Activated T-helper 2 cell treated with anti-CD3 and anti-CD28 coated beads, Interferon-gamma antibody, Interleukin-2, Interleukin-4, amounts not matched to agents 10 μg/mL and 5 μg/mL and 100 μg/mL, durations not matched to agents 14 hours and 24 hours and 36 hours (primary cell): ENCODE measurements at places on chromosomes 12 and 14. TPM values are rescaled to one million over a fixed set of nuclear protein-coding genes. Genes with fewer than 3 reads are reported as not detected.

DNA sequence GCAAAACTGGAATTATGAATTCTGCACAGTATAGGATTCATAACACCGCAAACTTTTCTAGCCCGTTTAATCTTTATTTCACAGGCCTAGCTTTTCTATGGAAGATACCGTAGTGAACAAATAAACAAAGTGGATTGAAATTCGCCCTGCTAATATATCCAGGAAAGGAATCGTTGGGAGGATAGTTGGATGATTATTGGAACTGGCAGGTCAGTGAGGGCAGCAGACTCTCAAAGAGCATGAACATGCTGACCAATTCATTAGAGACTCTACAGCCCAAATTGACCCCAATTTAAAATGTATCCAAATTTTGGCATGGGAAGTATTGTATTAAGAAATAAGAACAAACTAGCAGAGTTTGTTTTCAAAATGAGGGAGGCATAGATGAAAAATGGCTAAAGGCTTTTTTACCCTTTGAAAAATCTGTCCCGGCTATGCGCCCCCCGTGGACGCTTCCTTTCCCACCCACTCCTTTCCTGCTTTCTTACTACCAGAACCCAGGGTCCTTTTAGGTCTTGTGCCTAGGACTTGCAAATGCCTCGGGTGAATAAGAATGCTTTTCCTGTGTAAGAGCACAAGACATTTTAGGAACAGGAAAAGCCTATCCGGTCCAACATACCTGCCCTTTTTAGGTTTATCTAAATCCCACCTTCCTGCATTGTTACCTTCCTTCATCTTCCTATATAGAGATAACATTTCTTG is 84.6 kb upstream of the PTPRB start:
- no peak for DNase-seq

DNA sequence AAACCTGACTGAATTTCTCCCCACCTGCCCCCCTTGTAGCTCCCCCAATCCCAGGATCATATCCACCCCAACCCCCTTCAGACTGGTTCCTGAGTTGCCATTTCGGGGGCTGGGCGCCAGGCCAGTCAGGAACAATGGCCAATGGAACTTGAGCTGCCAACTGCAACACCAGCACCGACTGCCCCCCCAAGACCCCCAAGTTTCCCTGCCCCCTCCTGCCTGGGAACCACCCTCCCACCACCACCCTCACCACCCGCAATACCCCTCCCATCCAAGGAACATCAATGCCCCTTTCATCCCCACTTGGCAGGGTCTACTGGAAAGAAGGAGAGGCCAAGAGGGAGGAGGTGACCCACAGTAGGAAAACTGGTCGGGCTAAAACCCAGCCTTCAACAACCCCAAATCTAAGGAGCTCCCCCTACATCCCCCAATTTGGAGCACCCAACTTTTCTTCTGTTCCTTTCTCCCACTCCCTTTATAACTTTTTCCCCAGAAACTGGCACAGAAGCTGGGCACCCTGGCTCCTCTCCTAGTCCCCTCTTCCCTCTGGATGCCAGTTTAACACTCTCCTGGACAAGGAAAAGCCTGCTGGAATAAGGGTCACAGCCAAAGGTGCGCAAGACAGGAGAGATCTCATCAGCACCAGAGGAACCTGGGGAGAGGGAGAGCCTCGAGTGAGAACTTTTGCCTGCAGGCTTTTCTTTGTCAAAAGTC is 1.6 kb upstream of the NDRG2 start:
- DNase-seq: no peak

DNA sequence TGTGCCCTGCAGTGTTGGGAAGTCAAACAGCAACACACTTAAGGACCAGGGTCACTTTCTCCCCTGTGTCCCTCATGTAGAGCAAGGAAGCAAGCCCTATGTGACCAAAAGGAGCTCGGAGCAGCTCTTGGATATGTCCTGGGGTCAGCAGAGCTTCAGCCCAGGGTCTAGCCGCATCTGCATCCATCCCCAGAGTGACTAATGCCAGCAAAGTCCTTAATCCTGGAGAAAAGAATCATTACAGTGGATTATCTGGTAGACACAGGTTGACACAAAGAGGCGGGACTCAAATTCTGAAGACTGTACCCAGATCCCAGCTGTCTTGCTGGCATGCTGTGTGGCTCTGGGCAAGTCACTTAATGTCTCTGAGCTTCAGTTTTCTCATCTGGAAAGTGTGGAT is 239.1 kb upstream of the PWP1 start:
- DNase-seq: no peak

DNA sequence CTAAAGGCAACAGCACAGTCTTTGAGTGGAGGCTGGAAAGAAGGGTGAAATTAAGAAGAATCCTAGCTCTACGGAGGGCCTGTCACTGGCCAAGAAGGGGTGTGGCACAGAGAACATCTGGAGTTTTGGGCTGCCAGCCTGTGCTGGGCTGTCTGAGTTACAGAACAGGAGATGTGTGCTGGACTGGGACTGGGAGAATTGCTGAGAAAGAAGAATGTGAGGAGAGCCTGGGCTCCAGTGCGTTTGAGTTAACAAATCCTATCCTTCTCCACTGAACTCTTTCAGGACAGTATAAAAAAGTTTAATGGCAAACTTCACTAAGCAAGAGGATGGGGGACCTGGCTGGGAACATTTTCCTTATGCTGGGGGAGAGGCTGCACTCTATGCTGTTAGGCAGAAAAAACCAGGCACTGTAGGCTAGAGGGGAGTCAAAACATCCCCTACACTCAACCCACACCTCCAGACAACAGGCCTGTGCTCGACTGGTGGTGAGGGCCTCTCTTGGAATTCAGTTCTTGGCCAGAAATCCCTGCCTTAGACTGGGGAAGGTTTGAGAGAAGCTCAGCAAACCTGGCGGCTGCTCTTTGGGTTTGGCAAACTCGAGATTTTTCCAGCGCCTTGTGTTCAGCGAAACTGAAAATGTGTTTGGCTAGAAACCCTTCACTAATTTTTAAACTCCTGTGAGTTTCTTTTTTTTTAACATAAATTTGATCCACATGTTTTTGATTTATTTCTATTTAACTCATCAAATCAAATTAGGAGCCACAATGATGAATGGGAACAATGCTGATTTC is 217.3 kb downstream of the MON2 start:
- DNase-seq: no peak

FIGNL2 gene
- total RNA-seq: 0.30 TPM in 2 replicates

TNFAIP2 gene
- 0.64 and 1.0 TPM in 2 replicates for total RNA-seq

VWF gene
- not detected in 2 replicates for total RNA-seq

MORN3 gene
- total RNA-seq: 0.34 and 0.37 TPM in 2 replicates
